ENCODE measurements at places on chromosomes 4 and X.

GRCh38 chr4:120769227-120769626 is 153.3 kb downstream of the PRDM5 start:
- no peak for DNase-seq

DNA sequence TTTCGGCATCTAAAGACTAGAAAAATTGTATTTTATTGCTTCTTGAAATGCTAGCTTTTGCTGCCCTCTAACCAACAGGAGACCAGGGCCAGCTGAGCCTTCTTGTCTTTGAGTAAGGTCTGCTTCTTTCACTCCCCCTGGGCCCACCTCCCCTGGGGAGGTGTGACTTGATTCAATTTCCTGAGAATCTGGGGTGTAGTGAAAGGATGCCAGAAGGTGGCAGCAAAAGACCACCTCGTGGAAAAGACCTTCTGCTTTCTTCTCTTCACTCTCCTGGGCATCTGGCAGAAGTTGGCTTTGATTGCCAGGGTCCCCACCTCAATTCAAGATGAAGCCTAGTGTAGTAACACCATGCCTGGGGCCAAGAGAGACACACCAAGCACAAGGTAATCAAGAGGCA is 96.5 kb upstream of the MAOA start:
- DNase-seq, result peak; percentile 13

DNA sequence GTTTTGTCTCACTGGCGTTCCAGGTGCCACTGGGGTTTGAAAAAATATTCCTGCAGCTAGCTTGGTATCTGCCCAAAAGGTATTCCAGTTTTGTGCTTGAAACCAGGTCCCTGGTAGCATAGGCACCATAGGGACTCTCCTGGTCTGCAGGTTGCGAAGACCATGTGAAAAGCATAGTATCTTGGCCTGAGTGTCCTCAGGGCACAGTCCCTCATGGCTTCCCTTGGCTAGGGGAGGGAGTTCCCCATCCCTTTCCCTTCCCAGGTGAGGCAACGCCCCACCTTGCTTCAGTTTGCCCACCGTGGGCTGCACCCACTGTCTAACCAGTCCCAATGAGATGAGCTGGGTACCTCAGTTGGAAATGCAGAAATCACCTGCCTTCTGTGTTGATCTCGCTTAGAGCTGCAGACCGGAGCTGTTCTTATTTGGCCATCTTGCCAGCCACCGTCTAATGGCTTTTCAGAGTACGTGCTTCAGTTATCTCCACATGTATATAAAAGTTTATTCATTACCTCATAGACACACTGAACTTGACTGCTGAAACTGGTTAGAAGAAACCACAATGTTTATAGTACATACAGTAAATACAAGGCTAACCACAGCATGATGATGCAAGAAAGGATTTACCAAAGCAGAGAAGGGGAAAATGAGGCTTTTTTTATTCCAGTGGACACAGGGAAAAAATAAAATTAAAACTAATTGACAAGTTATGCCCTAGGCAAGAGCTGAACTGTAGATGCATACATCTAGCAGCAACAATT is 10.6 kb downstream of the PBDC1 start:
- DNase-seq, result no peak

DNA sequence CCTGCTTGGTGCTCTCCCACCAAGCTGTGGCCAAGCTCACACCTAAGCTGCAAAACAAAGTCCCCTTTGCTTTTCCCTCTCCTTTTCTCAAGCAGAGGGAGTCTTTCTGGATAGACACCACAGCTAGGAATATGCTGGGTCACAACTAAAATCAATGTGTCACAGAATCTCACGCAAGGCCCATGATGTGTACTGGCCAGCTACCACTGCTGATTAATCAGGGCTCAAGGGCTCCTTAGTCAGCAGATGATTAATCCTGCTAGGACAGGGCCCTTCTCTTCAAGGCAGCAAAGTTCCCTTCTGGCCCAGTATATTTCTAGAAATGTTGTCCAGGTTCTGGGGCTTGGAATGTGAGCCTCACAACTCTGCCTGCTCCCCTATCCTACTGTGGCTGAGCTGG is 32.0 kb upstream of the TENT5D start:
- no peak for DNase-seq

DNA sequence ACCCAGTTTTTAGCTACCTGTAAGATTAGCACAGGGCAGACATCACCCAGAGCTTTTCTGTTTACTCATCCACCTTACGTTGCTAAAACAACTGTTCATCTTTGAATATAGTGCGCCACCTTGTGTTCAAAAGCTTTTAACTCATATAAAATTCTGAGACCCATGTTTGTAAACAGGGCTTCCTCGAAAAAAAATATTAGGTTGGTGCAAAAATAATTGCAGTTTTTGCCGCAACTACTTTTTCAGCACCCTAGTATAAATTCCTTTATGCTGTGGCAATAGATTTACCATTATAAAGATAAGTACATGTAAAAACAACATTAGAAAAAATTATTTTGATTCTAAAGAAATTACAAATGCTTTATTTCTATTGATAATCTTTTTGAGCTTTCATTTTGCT is 147.9 kb downstream of the LRBA start:
- DNase-seq, result no peak

- DNase-seq, result no peak
These were observed 187.8 kb downstream of the CCNG2 start for GRCh38 chr4:77344784-77345183.

DNA sequence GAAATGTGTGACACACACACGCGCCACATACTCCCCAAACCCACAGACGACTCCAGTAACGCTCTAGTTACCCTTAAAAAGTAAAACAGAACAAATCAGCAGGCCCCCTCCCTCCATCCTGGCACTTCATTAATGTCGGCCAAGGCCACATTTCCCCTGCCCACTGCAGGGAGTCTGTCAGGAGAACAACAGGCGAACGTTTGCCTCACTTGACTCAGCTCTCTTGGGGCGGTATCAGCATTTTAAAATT is 671 bp upstream of the FHIP1A start:
- no peak for DNase-seq

GRCh38 chr4:3880615-3881120 is 114.5 kb downstream of the ADRA2C start:
- peak; percentile 63 for DNase-seq

DNA sequence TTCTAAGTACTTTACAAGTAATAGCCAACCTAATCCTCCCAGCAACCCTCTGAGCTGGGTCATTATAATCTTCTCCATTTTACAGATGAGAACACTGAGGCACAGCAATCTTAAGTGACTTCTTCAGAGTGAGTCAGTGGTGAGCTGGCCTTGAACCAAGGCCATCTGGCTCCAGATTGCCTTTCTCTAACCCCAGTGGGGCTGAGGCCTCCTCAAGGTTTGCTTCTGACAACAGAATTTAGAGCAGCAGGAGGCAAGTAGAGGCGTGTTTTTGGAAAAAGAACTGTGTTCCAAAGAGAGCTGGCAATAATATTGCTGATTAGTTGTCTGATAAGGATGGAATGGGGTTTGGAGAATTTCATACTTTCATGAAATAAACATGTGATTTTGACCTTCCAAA is 41.2 kb downstream of the PIR start:
- DNase-seq, result no peak

DNA sequence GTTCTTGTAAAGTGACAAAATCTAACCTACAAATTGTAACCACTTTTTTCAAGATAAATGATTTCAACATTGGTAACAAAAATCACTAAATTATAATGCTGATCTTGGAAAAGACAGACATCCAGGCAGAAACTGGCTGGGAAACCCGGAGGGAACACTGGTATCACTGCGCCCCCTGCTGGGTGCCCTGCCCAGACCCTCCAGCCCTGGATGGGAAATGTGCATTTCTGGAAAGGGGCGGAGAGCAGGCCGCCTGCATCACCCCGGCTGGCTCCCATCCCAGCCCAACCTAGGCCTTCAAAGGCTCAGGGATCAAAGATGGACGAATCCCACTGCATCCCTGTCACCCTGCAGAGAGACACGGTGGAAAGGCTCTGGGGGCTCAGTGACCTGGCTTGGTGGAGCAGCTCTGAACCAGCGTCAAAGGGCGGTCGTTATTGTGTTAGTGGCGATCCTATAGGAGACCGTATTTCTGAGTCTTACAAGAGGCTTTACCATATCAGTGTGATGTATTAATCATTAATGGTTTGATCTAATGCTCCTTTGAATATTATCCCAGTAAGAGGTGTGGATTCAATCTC is 37.3 kb downstream of the ACOX3 start:
- DNase-seq, result peak; percentile 58

Measured in stimulated activated CD4-positive, alpha-beta T cell treated with anti-CD3 and anti-CD28 coated beads, Interleukin-4, amount 100 ng/mL, for 48 hours (primary cell).